ENCODE measurements at places on chromosomes 3 and 15.

DNA sequence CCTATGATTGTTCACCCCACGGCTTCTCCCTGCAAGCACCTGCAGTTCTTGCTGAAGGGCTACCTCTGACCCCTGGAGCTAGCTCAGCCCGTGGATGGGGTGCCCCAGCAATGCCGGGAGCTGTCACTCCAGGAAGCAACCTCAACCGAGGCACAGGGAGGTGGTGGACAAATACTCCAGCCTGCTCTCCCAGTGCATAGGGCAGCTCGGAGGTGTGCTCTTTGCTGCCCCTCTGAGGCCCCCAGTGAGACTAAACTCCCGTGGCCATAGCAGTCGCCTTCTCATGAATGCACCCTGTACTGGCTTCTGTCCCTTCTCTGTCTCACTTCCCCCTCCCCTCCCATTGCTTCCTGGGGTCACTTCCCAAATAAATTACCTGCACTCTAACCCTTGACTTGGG is 48.5 kb downstream of the LINGO1 start:
- no peak for DNase-seq

- no peak for DNase-seq
Measured at GRCh38 chr3:128432971-128433836, 33.5 kb downstream of the DNAJB8 start.

DNA sequence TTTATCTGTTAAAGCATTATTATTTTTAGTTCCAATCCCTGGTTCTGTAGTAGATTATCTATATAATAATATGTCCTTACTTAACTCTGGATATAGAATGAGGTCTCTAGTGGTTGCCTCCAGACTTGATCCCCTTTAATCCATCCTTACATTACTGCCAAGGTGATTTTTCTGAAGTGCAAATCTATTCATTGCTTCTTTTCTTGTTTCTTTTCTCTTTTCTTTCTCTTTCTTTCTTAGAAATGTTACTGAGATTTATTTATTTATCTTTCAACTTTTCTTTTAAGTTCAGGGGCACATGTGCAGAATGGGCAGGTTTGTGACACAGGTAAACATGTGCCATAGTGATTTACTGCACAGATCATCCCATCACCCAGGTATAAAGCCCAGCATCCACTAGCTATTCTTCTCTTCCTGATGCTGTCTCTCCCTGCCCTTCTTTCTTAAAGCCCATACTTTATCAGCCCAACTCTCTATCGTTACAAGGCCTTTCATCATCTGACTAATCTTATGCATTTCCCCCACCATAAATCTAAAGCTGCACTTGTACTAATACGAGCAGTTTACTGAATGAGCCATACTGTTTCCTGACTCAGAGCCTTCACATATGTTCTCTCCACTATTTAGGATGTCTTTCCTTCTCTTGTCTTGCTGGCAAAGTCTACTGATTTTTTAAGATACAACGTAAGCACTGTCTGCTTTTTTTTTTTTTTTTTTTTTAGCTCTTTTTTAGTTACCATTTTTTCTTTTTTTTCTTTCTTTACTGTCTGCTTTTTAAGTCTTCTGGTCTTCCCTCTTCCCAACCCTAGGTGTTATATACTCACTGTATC is 4.6 kb downstream of the GLCE start:
- no peak for DNase-seq

DNA sequence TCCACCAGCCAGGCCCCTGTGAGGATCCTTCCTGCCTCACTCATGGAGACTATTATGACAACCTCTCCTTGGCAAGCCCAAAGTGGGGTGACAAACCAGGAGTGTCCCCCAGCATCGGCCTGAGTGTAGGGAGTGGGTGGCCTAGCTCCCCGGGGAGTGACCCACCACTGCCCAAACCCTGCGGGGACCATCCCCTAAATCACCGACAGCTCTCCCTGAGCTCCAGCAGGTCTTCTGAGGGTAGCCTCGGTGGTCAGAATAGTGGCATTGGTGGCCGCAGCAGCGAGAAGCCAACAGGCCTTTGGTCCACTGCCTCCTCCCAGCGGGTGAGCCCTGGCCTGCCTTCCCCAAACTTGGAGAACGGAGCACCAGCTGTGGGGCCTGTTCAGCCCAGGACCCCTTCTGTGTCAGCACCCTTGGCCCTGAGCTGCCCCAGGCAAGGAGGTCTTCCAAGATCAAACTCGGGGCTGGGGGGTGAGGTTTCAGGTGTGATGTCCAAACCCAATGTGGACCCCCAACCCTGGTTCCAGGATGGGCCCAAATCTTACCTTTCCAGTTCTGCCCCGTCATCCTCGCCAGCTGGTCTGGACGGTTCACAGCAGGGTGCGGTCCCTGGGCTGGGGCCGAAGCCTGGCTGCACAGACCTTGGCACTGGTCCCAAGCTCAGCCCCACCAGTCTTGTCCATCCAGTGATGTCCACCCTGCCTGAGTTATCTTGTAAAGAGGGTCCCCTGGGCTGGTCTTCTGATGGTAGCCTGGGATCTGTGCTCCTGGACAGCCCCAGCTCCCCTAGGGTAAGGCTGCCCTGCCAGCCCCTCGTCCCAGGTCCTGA is 1.0 kb downstream of the LIMD1 start:
- DNase-seq = no peak

DNA sequence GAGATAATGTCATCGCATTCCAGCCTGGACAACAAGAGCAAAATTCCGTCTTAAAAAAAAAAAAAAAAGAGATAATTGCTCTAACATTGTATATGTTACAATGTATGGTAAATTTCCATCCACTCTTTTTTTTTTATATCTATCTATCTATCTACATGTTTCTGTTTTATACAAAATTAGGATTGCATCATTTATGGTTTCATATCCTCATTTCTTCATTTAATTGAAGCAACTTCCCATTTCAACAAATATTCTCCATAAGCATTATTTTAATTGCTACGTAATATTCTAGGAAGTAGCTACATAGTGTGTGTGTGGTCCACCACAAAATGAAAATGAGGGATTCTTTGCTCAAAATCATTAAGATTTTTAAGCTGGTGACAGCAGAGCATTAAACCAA is 18.4 kb downstream of the RBP1 start:
- DNase-seq = no peak

DNA sequence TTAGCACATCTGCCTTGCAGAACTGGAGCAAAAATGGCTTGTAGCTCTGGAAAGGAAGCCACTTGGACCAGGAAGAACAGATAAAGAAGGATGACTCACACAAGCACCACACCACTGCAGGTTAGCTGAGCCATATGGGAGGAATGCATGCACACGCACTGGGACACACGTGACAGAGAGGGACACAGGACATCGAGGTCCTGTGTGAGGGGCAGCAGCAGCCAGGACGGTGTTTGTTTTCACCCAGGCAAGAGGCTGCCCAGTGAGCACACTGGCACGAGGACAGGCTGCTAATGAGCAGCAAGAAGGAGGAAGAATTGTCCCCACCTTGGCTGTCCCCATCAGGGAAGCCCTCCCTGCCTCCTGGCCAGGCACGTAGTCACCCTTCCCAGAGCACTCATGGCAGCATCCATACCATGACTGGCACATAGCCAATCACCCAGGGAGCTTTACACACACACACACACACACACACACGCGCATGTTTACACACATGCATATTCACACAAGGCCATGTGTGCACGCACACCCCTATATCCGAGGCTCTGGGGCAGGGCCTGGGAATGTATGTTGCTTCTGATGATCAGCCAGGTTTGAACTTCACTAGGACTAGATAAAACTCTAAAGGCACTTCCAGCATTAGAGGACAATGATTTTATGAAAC is 24.0 kb upstream of the SPTBN5 start:
- DNase-seq = no peak

DNA sequence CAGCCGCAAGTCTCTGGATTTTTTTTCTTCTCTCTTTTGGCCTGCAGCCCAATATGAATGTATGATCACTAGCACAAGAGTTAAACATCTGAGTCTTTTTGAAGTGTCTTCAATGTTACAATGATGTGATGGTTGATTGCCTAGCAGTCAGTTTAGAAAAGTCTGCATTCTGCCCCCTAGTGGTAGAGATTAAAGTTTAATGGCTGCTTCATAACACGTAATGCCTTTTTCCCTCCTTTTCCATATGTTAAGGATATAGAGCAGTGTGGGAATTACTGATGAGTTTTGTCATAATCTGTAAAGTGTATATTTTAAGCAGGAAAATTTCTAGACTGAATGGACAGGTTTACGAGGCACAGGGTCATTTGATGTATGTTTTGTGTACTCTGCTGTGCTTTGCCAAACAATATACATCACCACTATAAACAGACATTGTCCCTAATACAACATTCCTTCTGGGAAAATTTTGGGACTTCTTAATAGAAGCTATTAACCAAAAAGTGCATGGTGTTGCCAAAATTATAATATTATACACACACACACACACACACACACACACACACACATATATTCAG is 1038.5 kb upstream of the NR2F2 start:
- DNase-seq = no peak

DNA sequence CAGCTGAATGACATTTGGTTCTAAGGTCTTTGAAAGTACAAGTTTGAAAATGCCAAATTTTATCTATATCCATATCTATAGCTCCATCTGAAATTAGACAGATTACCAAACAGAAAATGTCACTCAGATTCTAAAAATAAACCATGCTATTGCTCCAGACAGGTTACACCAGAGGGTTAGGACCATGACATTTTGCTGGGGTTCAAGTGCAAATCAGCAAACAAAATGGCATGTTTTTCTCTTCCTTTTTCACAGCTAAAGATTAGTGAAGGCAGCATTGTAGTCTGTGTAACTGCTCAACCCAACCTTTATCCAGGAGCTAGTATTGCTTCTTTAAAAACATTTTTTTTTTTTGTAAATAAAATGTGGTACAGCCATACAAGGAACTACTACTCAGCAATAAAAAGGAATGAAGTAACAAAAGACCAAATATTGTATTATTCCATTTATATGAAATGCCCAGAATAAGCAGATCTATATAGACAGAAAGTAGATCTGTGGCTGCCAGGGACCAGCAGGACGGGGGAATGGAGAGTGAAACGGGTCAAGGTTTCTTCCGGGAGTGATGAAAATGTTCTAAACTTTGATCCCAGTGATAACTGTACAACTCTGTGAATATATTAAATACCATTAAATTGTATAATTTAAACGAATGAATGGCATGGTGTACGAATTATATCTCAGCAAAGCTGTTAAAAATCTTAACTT is 18.2 kb downstream of the VGLL4 start:
- DNase-seq = no peak

DNA sequence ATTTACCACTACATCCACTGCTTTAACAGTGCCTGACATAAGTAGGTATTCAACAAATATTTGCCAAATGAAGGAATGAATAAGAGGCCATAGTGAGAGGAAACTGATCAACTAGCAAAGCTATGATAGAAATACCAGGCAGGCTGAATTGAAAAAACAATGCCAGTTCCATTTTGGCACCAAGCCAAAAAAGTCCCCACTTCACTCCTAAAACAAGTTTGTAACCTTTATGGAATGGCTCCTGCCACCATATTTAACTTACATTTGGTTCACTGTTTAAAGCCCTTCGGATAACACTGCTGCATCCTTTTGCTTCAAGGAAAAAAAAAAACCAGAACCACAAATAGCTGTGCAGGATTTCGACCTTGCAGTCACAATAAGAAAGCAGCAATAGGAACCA is 166.1 kb downstream of the FRMD5 start:
- DNase-seq = no peak

DNA sequence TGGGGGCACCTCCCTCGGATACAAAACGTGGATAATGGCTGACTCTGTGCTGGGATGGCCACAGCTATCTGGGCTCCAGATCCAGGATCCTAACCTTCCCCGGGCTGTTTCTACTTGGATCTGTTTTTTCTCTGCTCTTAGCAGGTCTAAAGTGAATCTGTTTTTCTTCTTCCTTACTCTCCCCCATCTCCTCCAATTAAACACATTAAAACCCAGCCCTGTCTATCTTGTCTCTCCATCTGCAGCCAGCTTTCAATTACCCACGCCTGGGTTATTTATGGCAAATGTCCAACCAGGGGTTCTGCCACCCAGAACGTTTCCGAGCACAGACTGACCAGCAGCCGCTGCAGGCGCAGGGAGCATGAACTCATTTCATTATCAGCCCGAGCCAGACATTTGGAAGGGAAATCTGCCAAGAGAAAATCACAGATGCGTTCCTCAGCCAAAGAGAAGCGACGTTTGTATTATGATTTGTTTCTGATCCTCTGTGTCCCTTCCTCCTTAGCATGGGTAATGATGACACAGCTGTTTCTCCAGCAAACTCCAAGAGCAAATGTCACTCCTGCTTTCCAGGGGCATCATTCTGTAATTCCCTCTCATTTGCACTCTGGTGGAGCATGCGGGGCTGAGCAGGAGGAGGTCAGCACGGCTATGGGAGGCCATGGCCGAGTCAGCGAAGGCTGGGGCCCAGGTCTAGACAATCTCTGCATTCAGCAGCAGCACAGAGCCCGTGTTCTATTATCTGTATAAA is 42.0 kb downstream of the UMPS start:
- DNase-seq = no peak

DNA sequence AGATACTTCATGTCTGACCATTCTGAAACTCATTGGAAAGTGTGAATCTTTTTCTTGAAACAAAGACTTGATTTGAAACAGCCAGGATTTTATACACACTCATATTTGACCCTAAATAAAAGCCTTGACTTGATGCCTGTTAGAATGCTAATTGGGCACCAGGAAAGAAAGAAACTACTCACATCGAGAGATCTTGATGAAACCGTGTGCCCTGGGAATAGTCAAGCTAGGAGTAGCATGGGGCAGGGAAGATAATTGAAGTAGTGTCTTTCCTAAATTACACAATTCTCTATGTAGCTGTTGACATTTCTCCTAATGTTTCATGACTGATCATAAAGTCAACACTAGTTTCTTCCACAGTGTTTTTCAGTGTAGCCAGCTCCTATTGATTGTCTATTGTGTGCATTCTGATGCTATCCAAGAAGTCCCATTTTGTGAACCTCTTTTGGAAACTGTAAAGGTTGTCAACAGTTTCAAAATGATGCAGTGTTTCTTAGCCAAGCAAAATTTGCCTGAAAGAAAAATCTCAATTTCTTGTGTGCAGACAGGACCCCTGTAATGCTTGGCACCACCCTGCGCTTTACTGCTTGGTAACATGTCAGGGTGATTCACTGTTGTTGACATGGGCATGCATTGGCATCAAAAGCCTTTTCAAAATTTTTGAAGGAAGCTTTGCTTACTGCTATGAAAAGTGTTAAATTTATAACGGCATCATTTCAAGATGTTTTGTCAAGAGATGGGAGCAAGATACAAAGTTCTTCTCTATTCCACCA is 52.5 kb upstream of the OTOL1 start:
- DNase-seq = no peak

DNA sequence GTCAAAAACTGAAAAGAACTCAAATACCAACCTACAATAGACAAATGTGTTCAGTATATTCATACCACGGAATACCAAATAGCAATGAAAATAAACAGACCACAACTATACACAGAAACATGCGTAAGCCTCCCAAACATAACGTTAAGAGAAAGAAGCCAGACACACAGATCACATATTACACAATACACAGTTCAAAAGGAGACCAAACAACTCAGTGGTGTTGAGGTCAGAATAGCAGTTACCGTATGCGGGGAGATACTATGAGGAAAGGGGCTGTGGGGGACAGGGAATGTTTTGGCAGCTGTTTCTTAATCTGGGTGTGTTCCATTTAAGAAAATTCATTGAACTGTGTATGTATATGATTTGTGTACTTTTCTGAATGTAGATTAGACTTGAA is 6.6 kb downstream of the OSBPL10 start:
- DNase-seq = no peak

- no peak for DNase-seq
Measured at GRCh38 chr3:111923095-111923771, 55.6 kb upstream of the ABHD10 start.
